Kidney (tissue), 22 donors: ENCODE measurements at places on chromosomes 16 and 17. TPM values are rescaled to one million over a fixed set of nuclear protein-coding genes. Genes with fewer than 3 reads are reported as not detected.

Gene TBC1D26
- total RNA-seq: not detected

Gene SLC16A11
- total RNA-seq: 2.1 TPM

Gene FLYWCH2
- total RNA-seq: 31.3 TPM

Gene CTRB1
- total RNA-seq: not detected

Gene HOXB3
- total RNA-seq: 99.0 TPM

Gene KRTAP9-4
- not detected for total RNA-seq

Gene CRHR1
- not detected for total RNA-seq

Gene SOST
- 0.09 TPM for total RNA-seq

Gene TP53TG3C
- total RNA-seq: not detected

Gene NLRC3
- 5.3 TPM for total RNA-seq

Gene KRT25
- not detected for total RNA-seq

Gene TK1
- 12.7 TPM for total RNA-seq

Gene ITGA2B
- 1.7 TPM for total RNA-seq

Gene TOP2A
- 2.7 TPM for total RNA-seq

Gene IL32
- 181 TPM for total RNA-seq

Gene CD300LG
- 1.2 TPM for total RNA-seq

Gene ZNF287
- total RNA-seq: 8.7 TPM

Gene OSGIN1
- 6.3 TPM for total RNA-seq

Gene BLTP2
- 140 TPM for total RNA-seq

Gene SEPTIN1
- total RNA-seq: 12.8 TPM

Gene SCGB1C2
- not detected for total RNA-seq

Gene AHSP
- total RNA-seq: not detected

Gene TEDC2
- 1.4 TPM for total RNA-seq

Gene GP1BA
- total RNA-seq: not detected

Gene TAOK1
- total RNA-seq: 74.9 TPM

Gene HASPIN
- total RNA-seq: 0.38 TPM

Gene TAX1BP3
- 158 TPM for total RNA-seq

Gene CACNG5
- not detected for total RNA-seq

Gene MMP2
- 101 TPM for total RNA-seq

Gene HOXB4
- 22.6 TPM for total RNA-seq
